ENCODE measurements at places on chromosomes 13 and 19.
A peak's percentile ranks its signal among the peaks of the same experiment; 100 is the strongest.

DNA sequence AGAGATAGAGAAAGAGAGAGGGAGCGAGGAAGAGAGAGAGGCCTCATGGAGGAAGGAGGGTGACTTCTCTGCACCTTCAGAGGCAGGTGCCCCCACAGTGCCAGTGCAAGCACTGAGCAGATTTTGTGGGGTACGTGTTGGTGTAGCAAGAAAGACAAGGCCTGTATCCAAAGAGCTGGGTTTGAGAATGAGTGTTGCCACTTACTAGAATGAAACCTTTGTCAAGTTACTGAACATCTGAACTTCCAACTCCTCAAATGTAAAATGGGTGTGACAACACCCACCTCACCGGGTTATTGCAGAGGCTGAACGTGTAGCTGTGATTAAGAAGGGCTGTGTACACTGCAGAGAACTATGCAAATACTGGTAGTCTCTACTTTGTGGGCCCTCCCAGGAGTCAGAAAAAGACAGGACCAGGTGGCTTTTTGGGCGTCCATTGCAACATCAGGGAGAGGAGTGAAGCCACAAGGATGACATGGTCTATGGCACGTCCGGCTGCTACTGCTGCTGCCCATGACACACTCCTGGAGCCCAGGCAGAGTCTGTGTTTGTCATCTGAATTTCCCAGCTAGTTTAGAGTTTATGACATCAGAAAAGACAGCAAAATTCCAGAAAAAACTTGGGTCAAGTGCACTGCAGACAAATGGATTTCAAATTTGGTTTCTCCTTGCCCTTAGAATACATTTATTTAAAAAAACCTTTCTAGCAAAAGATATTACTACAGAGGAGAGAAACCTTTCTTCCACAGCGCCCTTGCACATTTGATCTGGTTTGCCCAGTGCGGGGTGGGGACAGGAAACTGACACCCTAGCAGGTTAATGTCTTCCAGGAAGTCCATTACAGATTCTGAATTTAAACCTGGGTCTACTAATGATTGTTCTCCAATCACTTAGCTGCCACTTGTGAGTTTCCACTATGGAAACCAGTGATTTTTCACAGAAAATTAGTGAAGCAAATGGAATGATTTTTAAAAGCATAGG, 54.0 kb upstream of the ATP12A start:
- DNase-seq = no peak

DNA sequence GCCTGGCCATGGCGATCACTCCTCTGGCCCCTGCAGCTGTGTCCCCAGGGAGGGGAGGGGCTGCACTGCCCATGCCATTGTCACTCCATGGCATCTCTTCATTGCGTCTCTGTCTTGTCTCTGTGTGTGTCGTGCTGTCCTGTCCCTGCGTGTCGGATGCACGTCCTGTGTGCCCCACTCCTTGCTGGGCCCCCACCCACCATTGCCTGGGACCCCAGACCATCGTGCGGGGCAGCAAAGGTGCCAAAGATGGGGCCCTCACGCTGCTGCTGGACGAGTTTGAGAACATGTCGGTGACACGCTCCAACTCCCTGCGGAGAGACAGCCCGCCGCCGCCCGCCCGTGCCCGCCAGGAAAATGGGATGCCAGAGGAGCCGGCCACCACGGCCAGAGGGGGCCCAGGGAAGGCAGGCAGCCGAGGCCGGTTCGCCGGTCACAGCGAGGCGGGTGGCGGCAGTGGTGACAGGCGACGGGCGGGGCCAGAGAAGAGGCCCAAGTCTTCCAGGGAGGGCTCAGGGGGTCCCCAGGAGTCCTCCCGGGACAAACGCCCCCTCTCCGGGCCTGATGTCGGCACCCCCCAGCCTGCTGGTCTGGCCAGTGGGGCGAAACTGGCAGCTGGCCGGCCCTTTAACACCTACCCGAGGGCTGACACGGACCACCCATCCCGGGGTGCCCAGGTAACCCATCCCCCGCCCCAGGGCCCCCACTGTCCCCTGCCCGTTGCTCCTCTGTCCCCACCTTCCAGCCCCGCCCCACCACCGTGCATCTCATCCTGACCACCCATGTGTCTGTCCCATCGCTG, 23.9 kb upstream of the NCCRP1 start:
- DNase-seq = no peak

DNA sequence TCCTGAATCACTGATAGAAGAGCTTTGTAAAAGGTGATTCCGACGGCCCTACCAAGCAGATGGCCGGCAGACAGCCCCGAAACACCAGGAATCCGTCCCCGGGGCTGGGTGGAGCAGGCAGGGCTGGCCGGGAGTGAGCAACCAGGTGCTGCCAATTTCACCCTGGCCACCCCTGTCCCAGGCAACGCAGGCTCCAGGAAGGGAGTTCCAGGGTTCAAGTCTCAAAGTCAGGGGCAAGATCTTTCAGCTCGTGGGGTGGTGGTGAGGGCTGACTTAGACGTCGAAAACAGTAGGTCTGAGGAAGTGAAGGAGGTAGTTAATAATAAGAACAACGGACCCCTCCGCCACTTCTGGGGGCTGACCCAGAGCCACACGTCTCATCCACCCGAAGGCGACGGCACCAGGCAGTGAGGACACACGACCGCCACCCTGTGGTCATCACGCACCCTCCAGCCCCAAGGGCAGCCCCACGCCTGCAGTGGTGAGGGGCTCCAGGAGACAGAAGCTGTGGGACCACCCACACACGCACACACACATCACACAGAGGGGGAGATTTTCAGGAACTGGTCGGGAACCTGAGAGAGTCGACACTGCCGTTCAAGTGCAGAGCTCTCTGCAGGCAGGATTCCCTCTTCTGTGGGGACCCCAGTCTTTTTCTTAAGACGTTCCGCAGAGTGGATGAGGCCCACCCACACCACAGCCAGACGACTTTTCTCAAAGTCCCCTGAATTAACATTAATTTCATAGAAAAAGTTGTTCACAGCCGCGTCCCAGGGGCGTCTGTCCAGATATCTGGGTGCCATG, 67.2 kb downstream of the SPACA7 start:
- DNase-seq = no peak

GRCh38 chr13:91369441-91369831, 21.9 kb downstream of the MIR17HG start:
- no peak for DNase-seq

DNA sequence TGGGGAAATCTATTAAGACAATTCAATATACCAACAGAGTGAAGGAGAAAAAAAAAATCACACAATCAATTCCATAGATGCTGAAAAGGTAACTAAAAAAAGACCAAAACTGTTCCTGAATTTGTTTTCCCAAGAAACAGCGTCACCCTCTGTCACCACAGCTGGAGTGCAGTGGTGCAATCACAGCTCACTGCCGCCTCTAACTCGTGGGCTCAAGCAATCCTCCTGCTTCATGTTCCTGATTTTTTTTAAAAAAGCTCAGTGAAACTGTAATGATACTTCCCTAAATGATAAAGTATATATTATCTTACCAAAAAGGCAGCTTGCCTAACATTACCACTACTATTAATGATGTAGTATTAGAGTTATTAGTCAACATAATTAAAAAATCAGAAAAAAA, 19.6 kb upstream of the ZFP14 start:
- no peak for DNase-seq

DNA sequence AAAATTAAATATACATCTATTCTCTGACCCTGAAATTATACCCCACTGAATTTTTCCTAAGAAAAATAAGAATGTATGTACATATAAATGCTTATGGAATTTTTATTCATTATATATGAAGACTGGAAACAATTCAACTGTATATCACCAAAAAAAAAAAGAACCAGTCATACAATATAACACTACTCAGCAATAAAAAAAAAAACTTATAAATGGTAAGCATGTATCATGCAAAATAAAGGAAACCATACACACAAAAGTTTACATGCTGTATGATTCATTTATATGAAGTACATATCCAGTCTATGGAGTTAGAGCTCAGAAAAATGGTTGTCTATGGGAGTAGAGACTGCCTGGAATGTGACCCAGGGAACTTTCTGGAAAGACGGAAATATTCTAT, 199.4 kb upstream of the MIR17HG start:
- DNase-seq = no peak

DNA sequence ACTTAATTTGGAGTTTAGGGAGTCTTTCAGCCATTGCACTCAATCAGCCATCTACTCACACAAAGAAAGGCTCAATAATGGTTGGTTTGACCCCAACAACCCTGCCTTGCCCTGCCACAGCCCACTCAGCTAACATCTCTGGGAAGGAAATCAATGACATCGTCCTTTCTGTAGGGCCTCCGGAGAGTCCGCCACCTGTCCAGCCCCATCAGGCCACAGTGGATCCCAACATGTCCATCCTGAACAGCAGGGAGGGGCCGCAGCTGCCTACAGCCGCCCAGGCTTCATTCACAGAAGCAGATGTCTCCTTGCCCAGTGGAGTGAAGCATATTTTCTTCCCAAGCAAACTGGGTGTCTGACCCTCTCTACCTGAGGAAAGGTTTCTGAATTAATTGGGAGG, 4.2 kb upstream of the CDX2 start:
- DNase-seq = no peak

DNA sequence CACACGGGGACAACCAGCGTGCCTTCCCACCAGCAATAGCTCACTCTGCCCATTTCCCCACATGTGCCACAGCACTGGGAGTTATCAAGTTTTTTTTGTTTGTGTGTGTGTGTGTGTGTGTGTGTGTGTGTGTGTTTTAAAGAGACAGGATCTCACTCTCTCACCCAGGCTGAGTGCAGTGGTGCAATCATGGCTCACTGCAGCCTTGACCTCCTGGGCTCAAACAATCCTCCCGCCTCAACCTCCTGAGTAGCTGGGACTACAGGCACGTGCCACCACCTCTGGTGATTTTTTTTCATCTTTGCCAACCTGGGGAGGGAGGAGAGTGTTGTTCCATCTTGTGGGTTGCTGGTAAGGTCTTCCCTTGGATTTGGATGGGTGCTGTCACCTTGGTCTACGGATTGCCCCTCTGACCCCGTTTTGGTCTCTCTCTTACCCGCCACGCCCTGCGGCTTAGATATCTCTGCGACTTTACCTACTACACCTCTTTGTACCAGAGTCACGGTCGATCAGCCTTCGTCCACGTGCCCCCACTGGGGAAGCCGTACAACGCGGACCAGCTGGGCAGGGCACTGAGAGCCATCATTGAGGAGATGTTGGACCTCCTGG, 22.6 kb downstream of the PGPEP1 start:
- no peak for DNase-seq

GRCh38 chr19:12806242-12807081, at the start of gene RNASEH2A:
Gene RNASEH2A (plus strand): TSS chr19:12806584. CDS start chr19:12806674, 90 bp downstream.
- DNase-seq = peak; percentile 73

DNA sequence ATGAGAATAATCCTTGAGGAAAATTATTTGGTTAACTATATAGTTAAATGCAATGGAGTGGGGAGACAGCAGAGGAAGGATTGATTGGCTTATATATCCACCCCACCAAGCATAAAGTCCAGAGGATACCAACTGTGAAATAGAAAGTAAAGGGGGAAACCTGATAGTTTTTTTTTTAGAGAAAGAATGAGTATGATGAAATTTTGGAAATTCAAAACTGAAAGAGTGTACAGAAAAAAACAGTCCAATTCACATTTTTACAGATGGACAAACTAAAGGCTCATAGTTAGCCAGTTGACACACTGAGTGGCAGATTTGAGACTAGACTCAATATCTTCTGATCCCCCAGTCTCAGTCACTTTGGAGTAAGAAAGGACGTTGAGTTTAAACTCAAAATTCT, 51.1 kb downstream of the FNDC3A start:
- no peak for DNase-seq

DNA sequence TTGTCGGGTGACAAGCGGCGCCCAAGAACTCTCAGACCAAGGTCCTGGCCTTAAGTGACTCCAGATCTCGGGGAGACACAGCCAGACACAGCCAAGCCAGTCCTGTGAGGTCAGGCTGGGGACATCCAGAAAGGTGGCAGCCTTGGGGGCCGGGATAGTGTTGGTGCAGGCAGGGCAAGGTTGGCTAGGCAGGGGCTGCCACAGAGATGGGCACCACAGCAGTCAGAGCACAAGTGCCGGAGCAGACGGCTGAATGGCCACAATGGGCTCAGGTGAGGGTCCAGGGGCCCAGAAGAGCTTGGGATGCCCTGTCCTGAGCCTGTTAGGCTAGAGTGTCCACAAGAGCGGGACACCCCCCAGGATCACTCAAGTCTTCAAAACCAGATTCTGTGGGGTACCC, 32.2 kb downstream of the MAU2 start:
- DNase-seq = no peak

DNA sequence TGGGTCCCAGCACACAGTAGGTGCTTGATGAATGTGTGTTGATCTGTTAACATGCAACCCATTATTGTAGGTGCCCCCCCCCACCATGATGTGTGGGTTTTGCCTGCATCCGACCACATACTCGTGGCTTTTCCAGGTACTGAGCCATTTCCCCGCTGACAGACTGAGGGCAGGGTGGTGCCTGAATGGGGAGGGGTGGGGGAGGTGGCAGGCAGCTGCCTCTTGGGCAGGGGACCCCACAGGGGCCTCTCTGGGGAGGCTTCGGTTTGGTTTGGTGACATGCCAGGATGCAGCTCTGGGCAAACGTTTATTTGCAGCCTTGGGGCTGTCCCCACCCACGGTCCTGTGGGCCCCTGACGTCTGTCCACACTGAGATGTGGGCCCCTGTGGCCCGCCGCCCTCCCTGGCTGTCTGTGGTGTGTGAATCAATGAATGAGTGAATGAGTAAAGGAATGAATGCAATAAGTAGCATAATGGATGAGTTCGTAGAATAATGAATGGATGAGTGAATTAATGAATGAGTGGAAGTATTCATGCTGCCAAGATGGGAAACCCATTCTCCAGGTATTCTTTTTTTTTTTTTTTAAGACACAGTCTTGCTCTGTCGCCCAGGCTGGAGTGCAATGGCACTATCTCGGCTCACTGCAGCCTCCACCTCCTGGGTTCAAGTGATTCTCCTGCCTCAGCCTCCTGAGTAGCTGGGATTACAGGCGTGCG, 9.0 kb upstream of the JUND start:
- DNase-seq = peak; percentile 85

GRCh38 chr13:109780845-109781383, 5.5 kb downstream of the IRS2 start:
- DNase-seq = no peak

DNA sequence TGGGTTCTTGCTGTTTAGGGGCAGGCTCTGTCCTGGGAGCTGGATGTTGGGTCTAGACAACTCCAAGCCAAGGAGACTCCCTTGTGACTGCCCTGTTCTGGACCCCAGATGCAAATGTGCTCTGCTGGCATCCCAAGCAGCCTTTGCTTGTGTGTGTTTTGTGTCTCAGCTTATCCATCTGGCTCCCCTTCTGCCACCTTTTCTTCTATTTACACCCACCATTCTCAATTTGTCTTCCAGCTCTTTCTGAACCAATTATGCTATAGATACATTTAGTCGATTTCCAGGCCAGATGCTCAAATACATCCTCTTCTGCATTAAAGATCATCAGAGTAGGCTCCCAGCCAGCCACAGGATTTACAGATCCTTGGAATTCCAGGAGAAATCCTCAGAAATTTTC, 115.0 kb upstream of the SLC7A1 start:
- DNase-seq = no peak

DNA sequence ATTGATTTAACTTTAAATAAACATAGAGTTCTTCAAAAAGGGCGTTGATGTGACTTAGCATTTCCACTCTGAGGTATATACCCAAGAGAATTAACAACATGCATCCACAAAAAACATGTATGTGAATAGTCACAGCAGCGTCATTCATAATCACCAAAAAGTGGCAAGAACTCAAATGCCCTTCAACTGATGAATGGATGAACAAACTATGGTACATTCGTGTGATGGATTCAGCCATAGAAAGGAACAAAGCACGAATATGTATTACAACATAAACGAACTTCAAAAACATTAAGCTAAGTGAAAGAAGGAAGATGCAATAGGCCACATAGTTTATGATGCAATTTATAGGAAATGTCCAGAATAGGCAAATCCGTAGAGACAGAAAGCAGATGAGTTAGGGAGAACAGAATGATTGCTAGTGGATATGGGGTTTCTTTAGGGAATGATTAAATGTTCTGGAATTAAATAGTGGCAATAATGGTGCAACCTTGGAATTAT, 72.3 kb upstream of the UQCRFS1 start:
- no peak for DNase-seq

Data from stimulated activated CD8-positive, alpha-beta memory T cell treated with anti-CD3 and anti-CD28 coated beads, Interleukin-4, amount 100 ng/mL, for 4 hours (primary cell).